Renal pelvis (tissue), 12 donors: ENCODE measurements at places on chromosomes 11 and 22.
A peak's percentile ranks its signal among the peaks of the same experiment; 100 is the strongest.

DNA sequence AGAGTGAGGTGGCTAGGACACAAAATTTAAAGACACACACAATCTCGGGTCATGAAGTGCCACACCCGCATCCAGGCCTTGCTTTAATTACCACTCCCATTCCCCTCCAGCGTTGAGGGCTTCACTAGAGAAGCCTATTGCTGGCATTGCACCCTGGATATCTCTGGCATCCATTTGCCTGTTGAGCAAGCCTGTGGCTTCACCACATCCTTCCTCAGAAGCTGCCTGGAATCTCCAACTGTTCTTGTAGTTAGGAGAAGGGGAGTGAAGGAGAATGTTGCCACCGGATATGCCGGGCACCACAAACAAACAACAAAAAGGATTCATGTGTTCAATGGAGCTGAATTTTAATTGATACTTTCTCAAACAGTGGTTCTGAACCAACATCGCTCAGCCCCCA, 34.4 kb upstream of the RCN1 start:
- no peak for DNase-seq

GRCh38 chr11:128785141-128785540, 82.0 kb downstream of the KCNJ1 start:
- DNase-seq: no peak

- no peak for DNase-seq
These were observed 164.0 kb downstream of the TENM4 start for GRCh38 chr11:79276736-79277325.

- DNase-seq: peak; percentile 21
These were observed 946.0 kb downstream of the FAM181B start for GRCh38 chr11:81787584-81788049.

DNA sequence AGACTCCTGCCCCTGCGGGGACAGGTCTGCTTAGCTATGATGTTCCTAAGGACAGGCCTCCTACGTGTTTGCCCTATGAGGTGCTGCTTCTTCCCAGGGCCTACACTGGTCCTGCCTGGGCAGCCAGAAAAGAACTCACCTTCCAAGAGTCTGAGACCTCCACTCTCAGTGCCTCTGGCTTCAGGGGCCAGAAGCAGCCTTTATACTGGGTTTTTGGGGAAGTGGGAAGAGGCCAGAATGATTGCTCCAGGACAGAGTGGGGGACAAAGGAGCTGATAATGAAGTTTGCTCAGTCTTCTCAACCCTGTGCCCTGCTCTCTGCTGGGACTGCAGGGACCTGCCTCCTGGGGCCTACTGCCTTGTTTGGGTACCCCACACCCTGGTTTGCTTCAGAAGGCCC, at the start of gene PRG3:
Gene PRG3, minus strand, starts transcription at position 176 of the 400 bp plus-strand sequence. CDS start 442 bp downstream, outside the sequence.
- no peak for DNase-seq

- DNase-seq: no peak
These were observed 33.5 kb downstream of the WEE1 start for GRCh38 chr11:9606809-9607510.

- DNase-seq: no peak
These were observed 76.0 kb upstream of the TIMP3 start for GRCh38 chr22:32725369-32725988.

DNA sequence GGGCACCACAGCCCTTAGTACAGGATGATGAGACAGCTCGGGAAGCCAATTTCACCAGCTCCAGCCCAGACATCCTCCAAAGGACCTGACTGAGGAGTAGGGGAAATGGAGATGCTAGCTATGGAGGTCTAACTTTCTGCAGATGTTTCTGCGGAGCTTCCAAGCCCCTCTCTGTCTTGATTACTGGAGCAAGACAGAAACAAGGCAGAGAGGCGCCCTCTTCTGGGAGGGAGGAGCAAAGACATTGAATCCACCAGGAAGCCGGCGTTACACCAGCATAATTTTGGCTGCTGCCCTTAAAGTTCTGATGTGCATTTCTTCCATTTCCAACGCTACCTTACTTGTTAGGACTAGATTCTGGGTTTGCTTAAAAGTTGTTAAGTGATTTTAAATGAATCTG, 107.3 kb upstream of the HSD17B12 start:
- no peak for DNase-seq

- no peak for DNase-seq
These were observed 988 bp downstream of the BANF1 start for GRCh38 chr11:66003291-66003690.

GRCh38 chr11:8593935-8594909, at the start of gene STK33:
Gene STK33 (minus strand): TSS chr11:8594228. CDS start chr11:8474905, 119,323 bp downstream.
- peak; percentile 51 for DNase-seq

- peak; percentile 29 for DNase-seq
These were observed 17.2 kb downstream of the CLDN25 start for GRCh38 chr11:113796663-113797259.

- no peak for DNase-seq
These were observed 46.0 kb downstream of the DENND5A start for GRCh38 chr11:9219115-9219514.

DNA sequence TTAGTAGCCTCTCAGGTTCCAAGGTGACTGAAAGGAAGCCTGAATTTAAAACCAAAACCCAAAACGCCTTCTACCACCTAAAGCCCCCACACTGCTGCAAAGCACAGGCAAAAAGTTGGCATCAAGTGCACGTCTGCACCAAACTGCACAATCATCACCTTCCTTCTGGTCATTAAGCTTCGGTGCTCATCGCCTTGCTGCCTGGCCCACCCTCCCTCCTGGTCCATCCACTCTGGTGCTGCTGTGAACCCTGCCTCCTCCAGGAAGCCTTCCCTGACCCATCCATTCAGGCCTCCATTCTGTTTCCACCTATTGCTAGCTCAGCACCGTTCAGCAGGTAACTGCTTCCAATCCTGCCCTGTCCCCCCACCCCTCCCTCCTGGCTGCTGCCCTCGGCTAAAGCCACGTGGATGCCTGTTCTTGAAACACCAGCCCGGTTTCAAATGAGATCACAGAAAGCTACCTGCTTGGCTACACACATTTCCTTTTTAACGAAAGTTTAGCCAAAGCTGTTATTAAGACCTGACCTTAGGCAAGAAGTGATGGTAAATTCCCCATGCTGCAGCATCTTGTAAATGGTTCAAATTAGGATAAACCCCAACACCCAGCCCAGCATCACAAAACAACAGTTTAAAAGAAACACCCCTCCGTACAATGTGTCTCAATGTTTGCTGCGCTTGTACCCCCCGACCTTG, 53.8 kb upstream of the CD5 start:
- DNase-seq: no peak

GRCh38 chr11:77450227-77450626, 23.7 kb downstream of the PAK1 start:
- no peak for DNase-seq

DNA sequence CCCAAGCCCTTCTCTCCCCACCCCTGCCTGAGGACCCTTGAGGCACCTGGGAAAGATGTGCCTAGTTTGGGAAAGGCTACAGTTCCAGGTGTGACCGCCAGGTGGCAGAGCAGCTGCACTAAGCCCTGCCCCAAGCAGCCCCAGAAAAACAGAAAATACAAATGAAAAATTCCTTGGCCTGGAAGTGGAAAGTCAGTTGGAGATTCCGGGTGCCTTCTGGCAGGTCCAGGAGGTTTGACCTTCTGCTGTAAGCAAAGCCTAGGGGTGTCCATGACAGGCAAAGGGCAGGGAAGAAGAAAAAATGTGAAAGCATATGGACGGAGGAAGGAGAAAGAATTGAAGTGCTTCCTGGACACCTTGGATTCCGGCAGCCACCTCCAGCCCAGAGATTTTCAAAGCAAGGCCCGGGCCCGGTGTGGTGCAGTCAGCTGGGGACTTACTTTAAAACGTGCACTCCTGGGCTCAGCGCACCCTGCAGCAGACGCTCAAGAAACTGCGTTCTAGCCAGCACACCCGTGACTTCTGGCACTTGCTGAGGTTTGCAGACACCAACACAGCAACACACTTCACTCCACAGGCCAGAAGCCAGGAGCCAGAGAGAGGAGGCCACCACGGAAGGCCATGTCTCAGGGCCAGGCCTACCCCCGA, 37.3 kb upstream of the SLC22A12 start:
- no peak for DNase-seq

- DNase-seq: no peak
These were observed 29.5 kb downstream of the STK33 start for GRCh38 chr11:8564526-8564925.

DNA sequence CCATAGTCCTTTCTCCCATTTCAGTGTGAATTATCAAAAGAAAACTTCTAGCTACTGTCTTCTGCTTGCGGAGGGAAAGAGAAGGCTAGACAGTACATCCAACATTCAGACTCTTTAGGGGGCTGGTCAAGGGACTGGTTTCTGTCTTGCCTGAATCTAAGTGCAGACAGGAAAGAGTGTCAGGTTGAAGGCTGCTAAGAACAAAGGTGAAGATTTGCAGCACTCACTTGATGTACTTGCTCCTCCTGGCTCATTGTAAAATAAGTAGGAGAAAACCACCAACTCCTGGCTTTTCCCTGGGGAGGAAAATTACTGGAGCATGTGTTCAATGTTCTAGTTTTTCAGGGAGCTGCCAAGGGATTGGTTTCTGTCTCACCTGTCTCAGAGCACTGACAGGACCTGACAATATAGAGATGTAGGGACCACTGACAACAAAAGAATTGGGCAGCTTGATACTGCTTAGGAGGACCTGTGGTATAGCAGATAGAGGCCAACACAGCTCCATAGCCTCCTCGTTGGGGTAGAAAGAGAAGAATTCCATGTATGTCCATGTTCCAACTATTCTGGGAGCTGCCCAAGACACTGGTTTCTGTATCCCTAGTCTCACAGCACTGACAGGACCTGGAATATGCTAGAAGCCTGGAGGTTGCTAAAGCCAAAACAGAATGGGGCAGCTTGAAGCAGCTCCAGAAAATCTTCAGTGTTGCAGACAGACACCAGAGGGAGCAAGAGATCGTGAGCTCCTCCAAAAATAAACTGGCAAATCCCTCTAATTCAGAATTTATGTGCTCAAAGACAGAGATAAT, 39.7 kb upstream of the MMP12 start:
- no peak for DNase-seq

DNA sequence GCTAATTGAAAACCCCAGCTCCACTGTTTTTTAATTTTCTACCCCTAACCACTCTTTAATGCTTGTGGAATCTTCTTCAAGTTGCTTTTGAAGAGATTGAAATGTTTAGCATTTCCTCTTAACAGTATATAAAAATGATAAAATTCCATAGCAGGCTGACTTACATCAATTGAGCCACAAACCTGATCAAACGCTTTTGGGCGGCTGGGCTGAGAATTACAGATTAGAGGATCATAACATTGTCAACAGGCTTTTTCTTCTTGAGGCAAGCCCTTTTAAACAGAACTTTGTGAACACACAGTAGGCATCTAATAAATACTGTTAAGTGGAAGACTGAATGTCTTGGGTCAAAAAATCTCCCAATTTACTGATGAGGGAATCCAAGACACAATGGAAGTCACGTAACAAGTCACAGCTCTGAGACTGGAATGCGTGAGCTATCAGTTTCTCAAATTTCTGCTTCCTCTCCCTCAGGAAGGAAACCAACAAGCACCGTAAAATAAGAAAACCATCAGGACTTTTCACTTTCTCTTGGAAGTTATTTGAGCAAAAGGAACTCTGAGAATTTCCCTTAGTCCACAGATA, 50.0 kb upstream of the CCDC89 start:
- DNase-seq: no peak

GRCh38 chr11:15282754-15283153, 168.0 kb downstream of the INSC start:
- DNase-seq: no peak

- DNase-seq: no peak
These were observed 1.6 kb downstream of the SUN2 start for GRCh38 chr22:38753948-38754750.

DNA sequence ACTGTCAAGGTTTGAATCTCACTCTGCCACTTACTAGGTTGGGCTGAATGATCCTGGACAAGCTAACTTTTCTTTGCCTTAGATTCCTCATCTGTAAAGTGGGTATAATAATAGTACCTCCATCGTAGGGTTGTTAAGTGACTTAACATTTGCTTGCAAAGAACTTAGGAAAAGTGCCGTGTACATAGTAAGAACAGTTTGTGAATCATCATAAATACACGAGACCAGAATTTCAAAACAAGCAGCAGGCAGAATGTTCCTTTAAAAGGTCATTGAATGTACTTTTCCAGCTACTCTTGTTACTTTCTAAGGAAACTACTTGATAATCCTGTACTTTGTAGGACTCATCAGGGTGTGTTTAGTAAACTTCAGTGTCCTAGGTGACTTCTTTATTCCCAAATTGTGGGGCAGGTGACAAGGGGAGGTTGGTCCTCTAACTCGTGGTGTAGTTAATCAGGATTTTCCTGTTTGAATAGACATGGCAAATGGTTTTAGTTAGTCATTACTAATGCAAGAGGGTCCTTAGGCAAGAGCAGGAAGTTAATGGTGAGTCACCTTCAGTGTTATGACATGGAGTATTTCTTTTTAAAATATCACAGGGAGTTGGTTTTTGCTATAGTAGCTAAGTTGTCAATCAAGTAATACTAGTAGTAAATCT, 67.9 kb downstream of the YAP1 start:
- peak; percentile 38 for DNase-seq

DNA sequence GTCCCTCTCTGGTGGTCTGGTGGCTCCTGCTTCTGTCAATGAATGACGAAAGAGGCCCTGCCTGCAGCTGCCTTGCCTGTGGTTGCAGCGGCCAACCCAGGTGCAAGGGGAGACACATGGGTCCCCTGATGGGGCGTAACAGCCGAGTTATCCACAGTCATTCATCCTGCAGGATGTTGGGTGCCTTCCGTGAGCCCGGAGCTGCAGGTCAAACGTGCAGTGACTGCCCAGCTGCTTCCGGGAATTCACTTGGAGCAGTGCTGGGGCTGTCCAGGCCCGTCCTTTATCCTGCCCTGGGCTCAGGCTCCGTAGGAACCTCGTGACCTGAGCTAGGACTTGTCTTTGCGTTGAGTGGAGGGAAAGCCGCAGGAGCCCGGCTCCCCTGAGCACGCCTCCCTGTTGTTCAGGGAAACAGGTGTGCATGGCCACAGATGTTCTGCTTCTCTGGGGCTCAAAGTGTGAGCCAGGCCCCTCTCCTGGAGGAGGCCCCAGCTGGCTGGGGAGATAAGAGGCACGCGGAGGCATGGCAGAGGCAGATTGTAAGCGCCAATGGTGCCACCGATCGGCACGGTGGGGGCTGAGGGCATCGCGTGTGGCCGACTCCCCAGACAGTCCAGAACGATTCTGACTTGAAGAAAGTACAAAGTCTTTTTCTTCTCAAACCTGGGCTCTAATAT, 635.4 kb downstream of the BRD1 start:
- DNase-seq: no peak

DNA sequence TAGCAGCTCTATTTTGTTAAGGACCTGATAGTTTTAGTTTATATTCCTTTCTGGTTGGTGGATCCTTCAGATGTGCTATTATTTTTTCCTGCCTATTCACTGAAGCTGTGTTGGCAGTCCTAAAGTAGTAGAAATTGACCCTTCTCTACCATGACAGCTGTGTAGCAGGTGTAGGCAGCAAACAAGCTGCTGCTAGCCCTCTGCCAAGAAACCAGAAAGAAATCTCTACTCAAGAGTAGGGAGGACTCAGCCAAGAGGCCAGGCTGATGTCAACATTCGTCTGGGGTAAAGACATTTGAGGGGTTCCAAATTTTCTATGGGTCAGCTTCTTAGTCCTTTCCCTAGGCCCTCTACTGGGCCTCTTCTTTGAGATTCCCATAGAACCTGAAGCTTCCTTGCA, 51.2 kb downstream of the CSTF3 start:
- DNase-seq: no peak

GRCh38 chr22:39580006-39580441, 9.5 kb downstream of the CACNA1I start:
- DNase-seq: no peak
